ENCODE measurements at places on chromosomes 4 and X.

DNA sequence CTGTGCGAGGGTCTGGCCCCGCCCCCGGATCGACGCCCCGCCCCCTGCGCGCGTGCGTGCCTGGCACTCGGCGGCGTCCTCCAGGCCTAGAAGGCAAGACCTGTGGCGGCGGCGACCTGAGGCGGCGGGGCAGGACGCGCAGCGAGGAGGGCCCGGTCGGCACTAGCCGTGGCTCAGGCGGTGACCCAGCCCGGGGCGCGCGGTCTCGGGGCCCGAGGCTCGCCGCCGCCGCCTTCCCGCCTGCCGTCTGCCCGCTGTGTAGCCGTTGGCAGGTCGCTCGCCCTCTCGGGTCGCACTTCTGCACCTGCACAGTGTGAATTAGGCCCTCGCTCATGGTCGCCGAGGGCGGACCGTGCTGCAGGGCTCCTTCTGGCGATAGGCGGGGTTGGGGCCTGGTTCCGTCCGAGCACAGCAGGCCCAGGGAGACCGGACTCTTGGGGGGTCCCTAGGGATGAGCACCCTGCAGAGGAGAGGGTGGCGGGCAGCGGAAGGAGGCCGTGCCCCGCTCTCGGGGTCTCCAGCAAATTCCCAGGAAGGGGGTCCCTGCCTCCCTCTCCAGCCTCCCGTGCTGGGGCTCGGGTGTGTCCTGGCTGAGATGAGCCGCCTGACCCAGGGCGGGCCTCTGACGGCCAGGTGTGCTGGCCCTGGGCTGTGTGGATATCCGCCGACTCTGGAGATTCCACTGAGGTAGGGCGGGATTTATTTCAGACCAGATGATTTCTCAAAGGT lies 557 bp upstream of the FAM53A start:
- DNase-seq, result no peak

- DNase-seq, result no peak
Observed at GRCh38 chr4:156751486-156751885, 220.1 kb downstream of the PDGFC start.

GRCh38 chr4:95066050-95066449 lies 308.3 kb downstream of the BMPR1B start:
- no peak for DNase-seq

DNA sequence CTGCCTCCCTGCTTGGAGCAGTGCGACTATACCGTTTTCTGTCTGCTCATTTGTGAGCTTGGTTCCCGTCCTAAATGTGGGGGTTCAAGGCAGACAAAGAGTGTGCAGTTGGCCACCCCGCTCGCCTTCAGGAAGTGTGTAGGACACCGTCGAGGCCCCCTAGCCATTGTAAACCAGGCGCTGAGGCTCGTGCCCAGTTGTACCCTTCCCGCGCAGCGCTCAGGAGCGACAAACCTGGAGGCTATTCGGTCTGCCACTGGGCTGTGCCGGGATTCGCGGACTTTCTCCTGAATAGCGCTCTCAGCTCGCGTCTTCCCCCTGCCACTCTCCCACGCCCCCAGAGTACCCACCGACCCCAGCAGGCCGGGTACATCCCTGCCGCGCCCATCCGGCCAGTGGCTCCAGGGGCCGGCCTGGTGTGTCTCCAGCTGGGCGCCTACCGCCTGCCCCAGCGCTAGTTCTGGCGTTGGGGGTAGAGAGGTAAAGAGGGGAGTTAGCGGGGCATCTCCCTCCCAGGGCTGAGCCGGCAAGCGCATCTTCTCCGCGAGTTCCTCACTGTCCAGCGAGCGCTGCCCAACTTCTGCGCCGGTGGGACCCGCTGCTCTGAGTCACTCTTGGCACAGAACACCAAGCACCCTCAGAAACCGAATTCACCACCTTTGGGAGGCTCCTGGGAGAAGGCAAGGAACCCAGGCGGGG lies 880 bp upstream of the LONRF3 start:
- no peak for DNase-seq

DNA sequence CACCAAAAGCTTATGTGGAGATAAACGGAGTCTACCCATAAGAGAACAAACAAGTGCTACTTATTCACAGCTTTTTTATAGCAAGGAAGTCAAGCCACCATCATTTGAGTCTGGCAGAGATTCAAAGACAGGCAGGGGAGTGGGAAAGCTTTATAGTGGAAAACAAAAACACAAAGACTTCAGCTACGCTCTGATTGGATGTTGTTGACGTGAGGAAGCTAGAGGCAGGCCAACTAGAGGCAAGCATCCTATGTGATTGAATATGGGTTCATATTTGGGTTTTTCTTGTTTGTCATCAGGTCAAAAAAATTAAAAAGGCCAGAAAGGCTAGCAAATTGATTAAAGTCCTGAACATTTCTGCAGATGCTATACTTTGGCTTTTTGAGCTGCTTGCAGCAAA lies 719 bp upstream of the TCEAL4 start:
- no peak for DNase-seq

- DNase-seq, result no peak
Observed at GRCh38 chr4:158169506-158169905, 3.3 kb downstream of the GASK1B start.

- DNase-seq, result no peak
Observed at GRCh38 chr4:125772680-125773079, 457.9 kb downstream of the FAT4 start.

Measured in vagina (tissue), 2 donors.